Gastroesophageal sphincter (tissue), 4 donors: ENCODE measurements at places on chromosomes 13 and 19. TPM values are rescaled to one million over a fixed set of nuclear protein-coding genes. Genes with fewer than 3 reads are reported as not detected.

DNA sequence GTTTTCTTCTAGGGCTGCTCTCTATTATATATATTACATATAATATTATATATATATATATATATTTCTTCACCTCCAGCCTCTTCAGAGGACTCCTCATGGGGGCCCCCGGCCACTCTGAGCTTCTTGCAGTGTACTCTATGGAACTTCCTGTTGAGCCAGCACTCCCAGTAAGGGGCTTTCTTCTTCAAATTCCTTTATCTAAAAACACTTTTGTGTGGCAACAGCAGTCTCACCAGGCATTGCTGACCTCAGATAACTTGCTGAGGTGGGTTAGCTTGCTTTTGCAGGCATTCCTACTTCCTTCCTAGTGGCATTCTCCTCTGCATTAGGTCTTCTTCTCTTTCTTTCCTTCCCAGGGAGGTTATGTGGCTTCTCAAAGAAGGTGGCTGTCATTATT is 381.5 kb downstream of the MYO16 start:
- no peak for ATAC-seq

DNA sequence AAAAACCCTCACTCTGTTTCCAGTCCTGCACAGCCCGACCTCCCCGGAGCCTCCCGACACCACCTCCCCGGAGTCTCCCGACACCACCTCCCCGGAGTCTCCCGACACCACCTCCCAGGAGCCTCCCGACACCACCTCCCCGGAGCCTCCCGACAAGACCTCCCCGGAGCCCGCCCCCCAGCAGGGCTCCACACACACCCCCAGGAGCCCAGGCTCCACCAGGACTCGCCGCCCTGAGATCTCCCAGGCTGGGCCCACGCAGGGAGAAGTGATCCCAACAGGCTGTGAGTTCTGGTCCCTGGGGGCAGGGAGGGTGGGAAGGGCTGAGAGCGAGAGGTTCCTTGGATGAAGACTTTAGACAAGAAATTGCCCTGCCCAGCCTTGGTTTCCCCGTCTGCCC is 5.4 kb downstream of the MADCAM1 start:
- no peak for ATAC-seq

DNA sequence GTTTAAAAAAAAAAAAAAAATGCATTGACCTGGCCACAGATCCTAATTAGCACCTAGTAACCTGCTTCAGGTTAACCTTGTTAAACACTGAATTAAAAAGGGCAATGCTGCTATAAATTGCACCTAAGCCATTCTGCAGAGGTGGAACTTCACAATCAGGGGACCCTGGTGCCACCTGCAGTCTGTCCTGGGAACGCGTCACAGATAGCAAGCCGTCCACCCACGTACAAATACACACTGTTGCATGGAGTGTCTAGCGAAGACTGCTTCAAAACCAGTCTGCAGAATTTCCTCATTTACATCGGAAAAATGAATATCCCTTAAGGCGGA is 169.3 kb downstream of the COL4A1 start:
- ATAC-seq = peak; percentile 38

Gene ZNF90
- 2.5 TPM for total RNA-seq

Gene ZNF681
- 1.0 TPM for total RNA-seq

Gene ADPRHL1
- 4.7 TPM for total RNA-seq

Gene CCL25
- not detected for total RNA-seq
